ENCODE measurements at places on chromosomes 3 and 15. TPM values are rescaled to one million over a fixed set of nuclear protein-coding genes. Genes with fewer than 3 reads are reported as not detected.

AADACL2 gene
- total RNA-seq = not detected

TIMP4 gene
- 0.34 TPM for total RNA-seq

MYO5C gene
- 44.2 TPM for total RNA-seq

ACKR4 gene
- total RNA-seq = 0.85 TPM

GOLGA8J gene
- total RNA-seq = not detected

OR5K2 gene
- not detected for total RNA-seq

APOD gene
- total RNA-seq = 27.1 TPM

ESYT3 gene
- not detected for total RNA-seq

BFSP2 gene
- total RNA-seq = not detected

FSIP1 gene
- 0.85 TPM for total RNA-seq
